AG09309 (cell line): ENCODE measurements at places on chromosomes 16 and 17.

DNA sequence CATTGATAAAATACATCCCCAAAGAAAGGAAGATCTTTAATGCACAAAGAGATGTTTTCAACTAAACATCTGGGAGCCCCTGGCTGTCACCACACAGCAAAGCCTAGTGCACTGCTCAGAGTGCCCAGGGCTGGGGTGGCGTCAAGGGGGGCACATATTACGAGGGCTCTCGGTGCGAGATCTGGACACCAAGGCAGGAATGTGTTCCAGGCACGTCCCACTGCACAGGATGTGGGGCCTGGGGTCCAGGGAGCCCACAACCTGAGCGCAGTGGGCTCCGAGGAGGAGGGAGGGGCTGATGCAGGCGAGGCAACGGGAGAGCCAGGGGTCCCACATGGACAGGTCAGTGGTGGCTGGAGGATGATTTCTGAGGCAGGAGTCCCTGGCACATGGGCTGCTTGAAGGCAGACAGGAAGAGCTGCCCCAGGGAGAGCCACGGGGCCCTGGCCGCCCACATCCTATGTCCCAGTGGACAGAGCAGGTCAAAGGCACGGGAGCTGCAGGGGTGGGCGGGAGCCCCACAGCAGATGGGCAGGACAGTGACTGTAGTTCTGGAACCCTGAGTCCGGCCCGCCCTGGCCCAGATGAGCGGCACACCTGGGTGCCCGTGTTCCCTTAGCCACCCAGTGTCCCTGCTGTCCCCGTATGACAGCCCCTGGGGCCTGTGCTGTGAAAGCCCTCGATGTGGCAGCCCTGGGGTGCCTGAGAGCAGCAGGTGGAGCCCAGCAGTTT is 56.4 kb downstream of the ZNF778 start:
- DNase-seq, result no peak

DNA sequence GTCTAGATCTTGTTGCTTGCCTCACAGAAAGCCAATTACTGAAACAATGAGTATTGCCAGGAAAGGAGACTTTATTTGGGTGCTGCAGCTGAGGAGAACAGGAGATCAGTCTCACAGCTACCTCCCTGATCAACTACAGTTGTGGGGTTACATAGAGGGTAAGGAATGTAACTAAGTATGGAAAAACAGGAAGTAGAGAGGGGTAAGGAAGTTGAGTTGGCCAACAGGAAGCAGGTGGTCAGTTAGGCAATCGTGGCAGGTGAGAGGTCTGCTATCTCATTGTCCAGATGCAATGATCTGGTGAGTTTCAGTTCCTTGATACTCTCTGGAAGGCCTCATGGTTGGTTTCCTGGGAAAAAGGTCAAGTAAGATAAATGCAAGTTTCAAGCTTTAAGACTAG is 333.1 kb upstream of the GOT2 start:
- no peak for DNase-seq

DNA sequence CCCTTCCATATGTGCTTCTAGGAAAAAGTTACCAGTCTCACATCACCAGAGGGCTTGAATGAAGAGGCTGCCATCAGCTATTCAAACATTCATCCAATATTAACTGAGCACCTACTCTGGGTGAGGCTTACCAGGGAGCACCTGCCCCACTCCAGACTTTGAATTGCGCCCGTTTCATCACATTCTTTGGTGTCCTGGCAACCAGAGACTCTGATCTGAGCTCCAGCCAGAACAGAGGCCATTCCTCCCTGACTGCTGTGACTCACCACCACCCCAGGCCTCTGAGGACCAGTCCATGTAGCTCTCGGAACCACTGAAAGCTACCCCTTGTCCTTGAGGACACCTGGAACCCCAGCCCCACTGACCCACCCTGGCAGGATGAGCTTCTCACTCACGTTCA is at the start of gene C16orf96:
Gene C16orf96 (plus strand): TSS at position 229 of the 400 bp plus-strand sequence. CDS start 150 bp downstream, at position 379.
- DNase-seq, result no peak

- no peak for DNase-seq
Observed at GRCh38 chr16:87076331-87076949, 240.8 kb downstream of the C16orf95 start.

DNA sequence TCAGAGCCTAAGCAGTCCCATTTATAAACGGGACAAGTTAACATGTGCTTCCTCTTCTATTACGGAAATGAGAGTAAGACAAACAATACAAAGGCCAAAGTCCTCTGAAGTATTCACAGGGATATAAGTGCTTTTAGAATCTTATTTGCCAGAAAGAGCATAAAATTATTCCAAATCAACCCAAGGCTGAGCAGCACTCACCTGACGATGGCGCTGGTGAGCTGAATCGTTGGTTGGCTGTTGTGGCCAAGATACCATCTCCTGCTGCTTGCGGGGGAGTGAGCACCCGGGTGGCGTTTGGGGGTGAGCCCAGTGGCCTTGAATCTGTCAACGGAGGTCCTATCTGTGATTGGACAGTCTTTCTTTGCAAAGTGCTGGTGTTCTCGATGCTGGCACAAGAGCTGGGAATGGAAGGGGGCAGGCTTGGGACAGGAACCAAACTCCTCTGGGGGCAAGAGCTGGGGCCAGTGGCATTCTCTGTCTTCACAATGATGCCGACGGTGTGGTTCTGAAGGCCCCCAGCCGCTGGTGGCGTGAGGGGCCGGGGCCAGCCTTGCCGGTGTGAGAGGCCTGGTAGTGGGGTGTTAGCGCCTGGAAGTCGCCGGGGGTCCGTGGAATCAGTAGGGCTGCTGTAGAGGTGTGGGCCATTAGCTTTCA is 9.5 kb upstream of the DHRS13 start:
- no peak for DNase-seq

- no peak for DNase-seq
Observed at GRCh38 chr16:29154676-29155121, 169.8 kb downstream of the LAT start.

DNA sequence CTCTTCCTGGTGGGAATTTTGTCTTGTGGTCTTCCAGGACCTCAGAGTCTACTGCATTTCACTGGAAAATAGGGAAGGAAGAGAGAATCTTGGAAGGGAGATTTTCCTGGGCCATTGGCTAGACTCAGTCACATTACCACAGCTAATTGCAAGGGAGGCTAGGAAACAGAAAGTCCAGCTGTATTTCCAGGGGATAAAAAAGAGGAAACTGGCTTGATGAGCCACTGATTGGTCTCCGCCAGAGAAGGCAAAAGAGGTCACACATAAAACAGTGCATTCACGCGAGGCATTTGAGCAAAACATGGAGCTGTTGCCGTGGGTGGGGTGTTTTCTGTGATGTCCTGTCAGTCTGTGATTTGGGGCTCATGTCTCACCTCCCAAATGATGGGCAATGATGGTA is 345.3 kb downstream of the FOXL1 start:
- DNase-seq, result no peak

DNA sequence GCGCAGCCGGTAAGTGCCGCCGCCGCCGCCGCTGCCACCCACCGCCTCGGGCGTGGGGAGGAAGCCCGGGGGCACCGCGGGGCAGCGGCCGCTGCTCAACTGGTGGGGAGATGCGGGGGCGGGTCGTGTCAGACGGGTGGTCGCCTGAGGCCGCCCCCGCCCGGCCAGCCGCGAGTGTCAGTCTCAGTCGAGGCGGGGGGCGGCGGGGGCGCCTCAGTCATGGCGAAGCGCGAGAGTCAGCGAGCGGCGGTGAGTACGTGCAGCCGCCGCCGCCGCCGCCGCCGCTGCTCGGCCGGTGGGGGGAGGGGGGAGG is 76.2 kb downstream of the CHD9 start:
- no peak for DNase-seq

DNA sequence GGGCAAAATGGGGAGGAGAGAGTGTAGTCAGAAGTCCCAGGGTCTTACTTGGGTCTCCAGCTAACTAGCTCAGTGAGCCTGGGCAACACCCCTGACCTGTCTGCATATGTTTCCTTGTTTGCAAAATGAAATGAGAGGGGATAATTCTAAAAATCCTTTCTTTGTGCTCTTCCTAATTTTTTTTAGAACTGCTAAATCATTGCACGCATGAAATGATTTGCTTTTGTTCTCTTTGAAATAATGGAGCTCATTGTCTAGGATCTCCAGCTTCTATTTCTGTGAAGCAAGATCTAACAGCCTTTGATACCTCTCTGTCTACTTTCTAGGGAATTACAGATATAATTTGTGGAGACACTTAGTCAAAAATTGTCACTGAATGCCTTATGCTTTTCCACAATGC is 181.3 kb downstream of the CDH13 start:
- DNase-seq, result no peak

DNA sequence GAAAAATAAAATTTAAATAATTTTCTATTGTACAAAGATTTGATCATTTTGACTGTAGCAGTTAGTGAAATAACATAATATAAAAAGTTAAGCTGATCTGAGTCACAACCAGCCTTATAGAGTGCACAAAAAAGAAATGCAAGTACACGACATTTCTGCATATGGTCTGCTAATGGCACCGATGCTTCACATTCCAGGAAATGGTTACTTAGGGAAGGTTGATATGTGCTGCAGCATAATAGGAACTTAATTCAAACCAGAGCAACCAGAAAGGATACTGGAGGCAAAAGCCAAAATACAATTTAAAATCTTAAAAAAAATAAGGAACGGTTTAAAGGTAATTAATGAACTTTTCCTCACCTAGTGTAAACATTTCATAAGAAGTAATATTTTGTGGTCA is 10.0 kb upstream of the CFDP1 start:
- no peak for DNase-seq

- no peak for DNase-seq
Observed at GRCh38 chr16:15466886-15467781, 32.7 kb downstream of the BMERB1 start.

GRCh38 chr17:51371732-51372151 is 111.4 kb downstream of the UTP18 start:
- peak; percentile 2 for DNase-seq

DNA sequence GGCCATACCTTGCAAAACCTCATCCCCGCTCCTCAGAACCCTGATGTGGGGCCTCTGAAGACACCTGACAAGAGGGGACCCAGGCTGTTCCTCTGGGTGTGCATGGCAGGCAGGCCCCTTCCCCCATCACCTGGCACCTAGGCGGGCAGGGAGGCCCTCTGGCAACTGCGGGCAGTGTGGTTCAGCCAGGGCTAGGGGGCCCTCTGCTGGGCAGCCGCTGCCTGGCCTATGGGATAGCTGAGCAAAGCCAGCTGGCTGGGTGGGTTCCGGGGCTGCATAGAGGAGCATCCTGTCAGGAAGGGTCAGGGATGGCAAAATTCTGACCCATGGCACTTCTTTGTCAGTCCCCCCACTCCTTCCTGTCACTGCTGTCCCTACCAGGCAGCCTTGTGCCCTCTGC is 228.7 kb upstream of the ASIC2 start:
- DNase-seq, result no peak

- no peak for DNase-seq
Observed at GRCh38 chr17:1762901-1763898, 1.3 kb downstream of the SERPINF1 start.

- DNase-seq, result peak; percentile 92
Observed at GRCh38 chr17:1577182-1577581, 14.6 kb upstream of the PITPNA start.

DNA sequence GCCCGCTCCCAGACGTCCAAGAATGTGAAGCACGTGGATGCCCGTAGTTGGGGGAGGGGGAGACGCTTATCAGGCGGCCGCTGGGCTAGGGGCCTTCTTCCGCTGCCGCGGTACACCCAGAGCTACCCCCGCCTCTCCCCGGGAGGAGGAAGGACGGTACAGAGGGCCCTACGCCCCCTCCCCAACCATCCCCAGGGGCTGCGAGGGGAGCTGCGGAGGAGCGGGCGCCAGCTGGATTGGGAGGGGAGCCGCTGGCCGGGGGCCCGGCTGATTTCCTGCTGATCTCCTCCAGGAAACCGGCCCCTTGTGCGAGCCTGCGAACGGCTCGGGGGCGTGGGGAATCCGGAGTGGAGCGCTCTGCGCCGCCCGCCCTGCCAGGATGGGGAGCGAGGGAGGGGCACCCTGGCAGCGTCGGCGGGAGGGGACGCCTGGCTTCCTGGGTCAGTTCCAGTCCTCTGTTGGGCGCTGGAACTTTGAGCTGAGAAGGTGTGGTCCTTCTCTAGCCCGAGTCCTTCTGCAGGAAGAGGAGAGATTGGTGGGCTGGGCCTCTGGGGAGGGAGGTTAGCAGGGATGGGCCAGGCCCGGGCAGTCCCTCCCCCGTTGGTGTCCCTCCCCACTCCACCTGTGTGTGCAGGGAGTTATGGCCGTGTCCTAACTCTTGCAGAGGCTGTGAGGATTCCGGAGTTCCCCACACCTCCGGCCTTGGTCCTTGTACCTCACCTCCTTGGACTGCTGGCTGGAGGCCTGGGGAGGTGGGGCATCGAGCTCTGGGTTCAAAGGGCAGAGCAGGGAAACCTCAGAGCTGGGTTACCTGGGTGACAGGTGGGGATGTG is 19.2 kb downstream of the GJD3 start:
- DNase-seq, result no peak

- DNase-seq, result no peak
Observed at GRCh38 chr17:62670202-62670821, 42.8 kb downstream of the MRC2 start.
